HS-5 (cell line): ENCODE measurements at places on chromosomes 16 and 17.

DNA sequence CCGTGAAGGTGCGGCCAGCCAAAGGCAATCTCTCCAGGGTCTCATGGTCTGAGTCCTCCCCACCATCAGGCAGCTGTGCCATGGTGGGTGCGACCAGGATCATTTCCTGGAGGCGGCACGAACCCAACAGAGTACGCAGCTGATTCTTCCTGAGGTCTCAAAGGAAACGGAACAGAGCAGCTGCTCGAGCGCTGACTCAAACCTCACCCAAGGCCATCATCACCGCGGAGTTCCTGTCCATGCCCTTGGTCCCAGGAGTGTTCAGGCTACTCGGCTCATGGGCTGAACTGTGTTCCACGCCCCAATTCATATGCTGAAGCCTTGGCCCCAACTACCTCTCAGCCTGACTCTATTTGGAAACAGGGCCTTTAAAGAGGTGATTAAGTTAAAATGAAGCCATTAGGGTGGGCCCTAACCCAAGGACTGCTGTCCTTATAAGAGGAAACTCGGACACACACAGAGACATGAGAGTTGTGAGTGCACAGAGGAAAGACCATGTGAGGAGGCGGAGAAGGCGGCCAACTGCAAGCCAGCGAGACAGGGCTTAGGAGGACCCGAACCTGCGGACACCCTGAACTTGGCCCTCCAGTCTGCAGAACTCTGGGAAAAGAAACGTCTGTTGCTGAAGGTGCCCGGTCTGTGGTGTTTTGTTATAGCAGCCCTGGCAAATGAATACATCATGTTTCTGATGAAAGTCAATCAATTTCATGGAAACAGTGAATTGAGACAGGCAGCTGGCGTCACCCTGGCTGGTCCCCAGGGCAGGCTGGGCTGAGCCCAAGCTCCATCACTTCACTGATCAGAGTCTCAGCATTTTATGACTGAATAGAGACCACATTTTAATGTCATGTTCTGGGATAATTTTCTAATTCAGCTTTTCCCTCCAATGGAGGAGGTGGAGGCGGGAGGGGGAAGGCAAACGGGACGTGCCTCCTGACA is 13.7 kb downstream of the MXRA7 start:
- no peak for DNase-seq

DNA sequence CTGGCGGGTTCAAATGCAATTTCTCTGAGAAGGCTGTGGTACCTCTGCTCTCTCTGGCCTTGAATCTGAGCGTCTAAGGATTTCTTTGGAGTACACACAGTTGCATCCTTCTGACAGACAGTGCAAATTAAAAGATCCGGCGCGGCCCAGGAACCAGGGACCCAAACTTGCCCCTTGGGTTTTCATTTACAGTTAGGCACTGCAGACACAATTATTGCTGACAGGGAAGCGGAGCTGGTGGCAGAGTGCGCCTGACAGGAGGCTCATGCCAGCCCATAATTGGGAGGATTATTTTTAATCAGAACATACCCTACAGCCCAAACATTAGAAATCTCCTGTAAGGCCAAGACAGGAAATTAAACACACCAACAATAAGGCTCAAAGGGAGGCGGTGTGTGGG is 1023.4 kb upstream of the RBFOX1 start:
- no peak for DNase-seq

GRCh38 chr17:61362396-61362795 is 37.2 kb upstream of the TBX2 start:
- DNase-seq = no peak

GRCh38 chr17:36943250-36944191 is 5.2 kb upstream of the AATF start:
- no peak for DNase-seq

DNA sequence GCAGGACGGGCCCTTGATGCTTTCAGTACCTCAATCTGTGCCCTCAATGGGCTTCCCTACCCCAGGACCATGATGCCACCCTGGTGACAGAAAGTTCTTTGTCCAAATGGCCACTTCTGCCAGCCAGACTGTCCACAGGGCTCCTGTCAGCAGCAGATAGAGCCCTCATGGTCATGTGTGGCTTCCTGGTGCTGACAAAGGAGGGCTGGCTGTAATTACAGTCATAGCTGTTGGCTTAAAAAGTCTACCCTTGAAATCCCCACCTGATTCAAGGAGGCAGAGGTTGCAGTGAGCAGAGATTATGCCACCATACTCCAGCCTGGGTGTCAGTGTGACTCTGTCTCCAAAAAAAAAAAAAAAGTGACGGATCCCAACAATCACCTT is 3.3 kb downstream of the TRPV2 start:
- no peak for DNase-seq

- DNase-seq = no peak
Measured at GRCh38 chr16:82675300-82675699, 48.5 kb downstream of the CDH13 start.

- no peak for DNase-seq
Measured at GRCh38 chr16:57367116-57367752, 5.1 kb upstream of the CX3CL1 start.

DNA sequence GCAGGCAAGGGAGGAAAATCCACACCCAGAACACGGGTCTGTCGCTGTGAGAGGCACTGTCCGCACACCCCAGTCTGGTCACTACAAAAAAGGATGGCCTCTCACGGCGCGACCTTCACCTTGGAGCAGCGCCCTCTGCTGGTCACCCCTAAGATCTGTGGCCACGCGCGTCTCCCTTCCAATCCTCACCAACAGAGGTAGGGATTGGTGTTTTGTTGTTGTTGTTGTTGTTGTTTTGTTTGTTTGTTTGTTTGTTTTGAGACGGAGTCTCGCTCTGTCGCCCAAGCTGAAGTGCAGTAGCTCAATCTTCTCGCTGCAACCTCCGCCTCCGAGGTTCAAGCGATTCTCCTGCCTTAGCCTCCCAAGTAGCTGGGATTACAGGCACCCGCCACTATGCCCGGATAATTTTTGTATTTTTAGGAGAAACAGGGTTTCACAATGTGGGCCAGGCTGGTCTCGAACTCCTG is 15.0 kb upstream of the C17orf58 start:
- DNase-seq = no peak

- DNase-seq = no peak
Measured at GRCh38 chr16:23571895-23572294, 14.4 kb downstream of the UBFD1 start.

DNA sequence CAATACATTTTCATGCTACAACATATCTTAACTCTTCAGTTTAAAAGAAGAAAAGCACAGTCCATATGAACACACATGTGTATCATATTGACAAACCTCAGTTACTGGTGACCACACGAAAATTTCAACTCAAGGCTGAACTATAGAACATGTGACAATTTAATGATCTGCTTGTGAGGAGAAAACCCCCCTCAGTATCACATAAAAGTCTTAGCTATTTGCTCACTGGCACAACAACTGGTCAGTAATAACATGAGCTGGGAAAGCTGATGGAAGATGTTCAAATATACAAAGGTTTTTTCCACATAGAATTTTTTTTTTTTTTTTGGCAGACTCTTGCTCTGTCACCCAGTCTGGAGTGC is 19.5 kb downstream of the ZNF652 start:
- DNase-seq = no peak

GRCh38 chr17:19386974-19387920 is at the start of gene MFAP4:
MFAP4 (minus strand) TSS chr17:19387190; CDS start chr17:19387155, 35 bp downstream.
- no peak for DNase-seq

- peak; percentile 63 for DNase-seq
Measured at GRCh38 chr17:81684442-81684911, 666 bp downstream of the HGS start.

DNA sequence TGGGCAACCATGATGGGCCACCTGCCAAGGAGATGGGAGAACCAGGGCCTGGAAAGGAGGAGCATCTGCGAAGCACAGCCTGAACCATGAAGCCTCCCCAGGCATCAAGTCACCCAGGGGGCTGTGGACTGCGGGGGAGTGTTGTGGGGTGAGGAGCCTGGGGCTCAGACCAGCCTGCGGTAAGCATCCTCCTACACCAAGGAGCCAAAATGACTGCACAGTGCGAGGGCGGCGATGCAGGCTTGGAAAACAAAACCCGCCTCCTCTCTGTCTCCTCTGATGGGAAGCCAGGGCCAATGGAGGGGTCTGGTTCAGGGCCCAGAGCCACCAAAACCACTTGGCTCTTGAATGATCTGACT is 18.1 kb upstream of the MAF start:
- DNase-seq = no peak

- no peak for DNase-seq
Measured at GRCh38 chr16:10694830-10695229, at the start of gene TEKT5. TEKT5 (minus strand) TSS chr16:10694930; CDS start chr16:10694873, 57 bp downstream.

- DNase-seq = no peak
Measured at GRCh38 chr17:63542942-63543821, 7.1 kb upstream of the DCAF7 start.

- no peak for DNase-seq
Measured at GRCh38 chr16:7025616-7026190, 306.9 kb upstream of the RBFOX1 start.

GRCh38 chr16:24609740-24610415 is 70.5 kb downstream of the RBBP6 start:
- no peak for DNase-seq

GRCh38 chr16:81238296-81239011 is at the start of gene BCO1:
BCO1 (plus strand) TSS chr16:81238689; CDS start chr16:81238909, 220 bp downstream.
- peak; percentile 11 for DNase-seq

DNA sequence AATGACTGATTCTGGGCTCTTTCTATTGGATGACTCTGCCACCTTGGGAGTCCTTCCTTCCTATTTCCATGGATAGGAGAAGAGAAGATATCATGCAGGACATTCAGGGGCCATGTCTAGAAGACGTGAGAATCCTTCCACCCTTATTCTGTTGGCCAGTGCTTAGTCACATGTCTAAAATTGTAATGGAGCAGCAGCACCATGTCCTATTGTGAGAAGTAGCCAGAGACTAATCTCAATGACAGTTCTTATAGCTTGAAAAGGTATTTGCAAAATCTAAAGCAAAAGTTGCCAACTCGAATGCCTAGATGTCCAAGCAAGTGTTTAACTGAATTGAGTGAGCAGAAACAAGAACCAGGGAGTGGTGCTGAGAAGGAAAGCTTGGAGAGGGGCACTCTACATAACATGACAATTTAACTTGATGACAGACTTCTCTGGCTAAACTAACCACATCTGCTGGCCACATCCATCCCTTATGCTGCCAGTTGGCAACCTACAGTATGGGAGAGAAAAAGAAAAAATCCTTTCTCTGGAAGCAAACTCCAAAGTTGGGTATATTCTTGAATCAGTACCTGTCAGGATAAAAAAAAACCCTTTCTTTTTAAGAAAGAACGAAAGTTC is 225.7 kb downstream of the CDH13 start:
- DNase-seq = no peak

DNA sequence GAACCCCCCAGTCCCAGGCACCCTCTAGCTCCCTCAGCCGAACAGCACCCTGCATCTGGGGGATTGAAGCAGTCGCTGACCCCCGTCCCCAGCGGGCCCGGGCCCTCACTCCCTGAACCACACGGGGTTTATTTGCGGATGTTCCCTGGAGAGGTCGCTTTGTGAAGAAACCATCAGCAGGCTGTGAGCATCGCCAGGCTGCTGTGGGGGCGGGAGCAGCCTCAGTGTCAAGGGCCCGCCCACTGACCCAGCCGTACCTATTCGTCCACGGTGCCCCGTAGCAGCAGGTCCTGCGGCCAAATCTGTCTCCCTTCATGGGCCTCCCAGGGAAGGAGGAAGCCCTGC is 6.4 kb upstream of the RAB40C start:
- no peak for DNase-seq

DNA sequence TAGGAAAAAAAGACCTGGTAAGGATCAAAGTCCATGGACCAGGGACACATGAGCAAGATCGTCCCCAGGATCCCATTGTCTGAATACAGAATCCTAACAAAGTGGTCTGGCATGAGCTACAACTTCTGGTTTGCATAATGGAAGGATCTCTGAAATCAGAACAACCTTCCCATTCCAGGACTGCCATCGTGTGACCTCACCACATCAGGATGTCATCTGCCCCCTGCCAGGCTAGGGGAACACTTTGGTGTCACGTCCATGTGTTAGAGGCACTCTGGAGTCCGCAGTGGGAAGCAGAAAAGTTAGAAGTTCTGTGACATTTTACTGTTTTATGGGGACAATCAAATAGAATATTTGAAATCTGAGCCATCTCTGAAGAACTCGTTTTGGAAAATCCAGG is 160.7 kb downstream of the RGS9 start:
- no peak for DNase-seq

DNA sequence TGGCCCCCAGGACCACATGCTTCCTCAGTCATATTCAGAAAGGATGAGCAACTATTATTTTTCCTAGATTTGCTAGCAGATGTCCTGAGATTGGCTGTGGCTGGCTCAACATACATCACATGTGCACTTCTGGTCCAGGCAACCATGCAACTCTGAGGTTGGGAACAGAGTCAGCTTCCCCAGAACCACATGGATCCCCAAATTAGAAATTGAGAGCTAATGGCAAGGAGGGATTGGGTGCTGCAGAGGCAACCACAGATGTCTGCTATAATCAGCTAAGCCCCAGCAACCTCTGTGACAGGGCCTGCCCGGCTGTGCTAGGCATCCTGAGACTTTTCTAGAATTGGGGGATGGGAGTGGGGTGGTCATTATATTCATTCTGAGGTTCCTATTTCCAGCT is 33.8 kb upstream of the CLEC18A start:
- no peak for DNase-seq

GRCh38 chr17:269616-270514 is 82.7 kb downstream of the RPH3AL start:
- DNase-seq = no peak

GRCh38 chr16:17519101-17519955 is 48.6 kb upstream of the XYLT1 start:
- no peak for DNase-seq

DNA sequence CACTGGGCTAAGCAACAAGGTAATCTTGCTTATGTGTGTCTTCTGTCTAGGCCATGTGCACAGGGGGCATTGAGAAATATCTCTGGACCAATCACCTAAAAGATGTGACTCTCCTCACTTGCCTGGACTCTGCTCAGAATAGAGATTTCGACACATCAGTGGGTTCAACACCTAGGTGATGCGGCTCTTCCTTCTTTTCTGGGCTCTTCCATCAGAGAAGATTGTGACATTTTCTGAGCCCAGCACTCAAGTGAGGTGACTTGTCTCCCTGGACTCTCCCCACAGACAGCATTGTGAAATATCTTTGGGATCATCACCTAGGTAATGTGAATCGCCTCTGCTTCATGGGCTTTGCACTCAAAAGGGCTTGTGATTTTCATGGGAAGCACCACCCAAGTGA is 1904.1 kb downstream of the TP53TG3F start:
- no peak for DNase-seq

- DNase-seq = no peak
Measured at GRCh38 chr17:7262935-7263800, 890 bp upstream of the CLDN7 start.

GRCh38 chr17:80724775-80725266 is 180.2 kb downstream of the RPTOR start:
- peak; percentile 49 for DNase-seq
